ENCODE measurements at places on chromosomes 1 and 21.

- DNase-seq: no peak
Measured at GRCh38 chr1:113048064-113048463, 24.9 kb upstream of the LRIG2 start.

DNA sequence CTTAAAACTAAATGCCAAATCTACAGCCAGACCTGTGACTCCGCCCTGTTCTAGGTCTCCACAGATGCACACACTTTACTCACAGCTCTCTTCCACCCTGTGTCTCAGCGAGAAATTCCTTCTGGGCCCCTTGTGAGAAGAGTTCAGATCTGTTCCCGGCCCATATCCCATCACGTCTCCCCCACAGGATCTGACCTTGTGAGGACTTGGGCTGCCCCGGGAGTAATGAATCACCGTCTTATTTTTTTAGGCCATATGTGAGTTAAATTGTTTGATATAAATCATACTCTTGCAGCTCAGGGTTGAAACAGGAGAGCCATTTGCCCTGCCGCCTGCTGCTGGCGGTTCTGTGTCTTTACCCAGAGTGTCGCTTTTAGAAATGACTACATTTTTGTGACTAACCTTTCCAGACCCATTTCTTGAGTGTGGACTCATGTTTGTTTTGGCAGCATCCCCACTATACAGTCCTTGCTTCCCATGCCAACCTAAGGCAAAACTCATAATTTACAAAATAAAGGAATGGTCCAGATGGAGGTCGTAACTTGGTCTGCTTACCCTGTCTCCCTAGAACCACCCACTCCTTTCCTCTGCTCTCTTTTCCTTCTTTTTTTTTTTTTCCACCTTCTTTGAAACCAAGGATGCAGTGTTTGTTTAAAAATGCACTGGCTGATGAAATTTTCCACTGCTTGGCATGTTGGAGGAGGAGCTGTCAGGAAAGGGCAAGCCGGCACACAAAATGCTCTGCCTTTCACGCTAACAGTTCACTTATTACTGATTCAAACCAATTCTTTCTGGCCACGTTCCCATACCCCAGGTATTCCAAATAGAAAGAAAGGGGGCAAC is 98.0 kb upstream of the C1orf105 start:
- DNase-seq: no peak

DNA sequence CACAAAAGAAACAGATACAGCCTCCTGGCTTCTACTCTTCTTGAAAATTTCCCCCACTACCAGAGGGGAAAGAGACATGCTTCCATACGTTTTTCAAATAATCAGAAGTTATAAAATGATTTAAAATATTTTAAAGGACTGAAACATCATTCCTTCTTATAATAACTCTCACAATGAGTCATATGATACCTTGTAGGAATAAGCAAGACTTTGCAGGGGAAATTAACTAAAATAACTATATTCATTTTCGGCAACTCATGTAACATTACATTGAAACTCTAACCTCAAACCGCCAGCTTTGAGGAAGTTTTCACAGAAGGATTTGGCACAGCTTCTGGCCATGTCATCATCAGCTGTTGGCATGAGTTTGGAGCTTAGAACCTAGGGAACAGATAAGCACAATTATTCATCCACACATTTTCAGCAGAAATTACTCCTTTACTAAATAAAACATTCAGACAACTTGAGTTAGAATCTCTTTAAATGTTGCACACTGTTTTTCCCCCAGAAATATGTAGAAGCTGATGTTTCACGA is 85.9 kb downstream of the USP24 start:
- no peak for DNase-seq

- DNase-seq: no peak
Measured at GRCh38 chr1:213135572-213135971, 84.5 kb downstream of the RPS6KC1 start.

GRCh38 chr1:247961791-247962190 is 3.2 kb upstream of the OR2AK2 start:
- no peak for DNase-seq

- DNase-seq: no peak
Measured at GRCh38 chr1:50742523-50742922, 217.5 kb downstream of the FAF1 start.

GRCh38 chr1:3107201-3107600 is 38.2 kb downstream of the PRDM16 start:
- no peak for DNase-seq

DNA sequence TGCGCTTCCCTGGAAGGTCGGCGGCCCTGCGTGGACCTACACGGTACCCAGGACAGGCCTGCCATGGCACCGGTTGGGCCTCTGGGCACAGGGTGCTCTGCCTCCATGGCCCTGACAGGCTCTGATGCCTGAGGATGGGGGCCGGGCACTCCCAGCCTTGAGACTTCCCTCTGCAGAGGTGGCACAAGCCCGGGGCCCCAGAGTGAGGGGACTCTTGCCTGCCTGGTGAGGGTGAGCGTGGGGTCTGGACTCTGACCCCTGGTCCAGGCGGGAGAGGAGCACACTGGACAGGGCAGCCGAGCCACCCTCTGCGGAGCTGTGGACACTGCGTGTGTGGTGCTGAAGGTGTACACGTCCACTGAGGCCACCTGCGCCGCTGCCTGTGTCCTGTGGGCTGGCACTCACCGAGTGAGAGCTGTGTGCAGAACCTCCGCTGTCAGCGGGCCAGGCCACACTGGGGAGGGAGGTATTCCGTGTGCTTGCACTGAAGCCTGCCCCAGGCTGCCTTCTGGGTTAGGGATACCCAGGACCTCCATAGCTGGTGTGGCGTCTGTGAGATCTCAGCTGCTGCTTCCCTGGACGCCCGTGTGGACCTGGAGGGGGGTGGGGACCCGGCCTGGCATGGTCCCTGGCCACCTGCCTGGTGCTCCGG is 10.4 kb downstream of the SKI start:
- no peak for DNase-seq

DNA sequence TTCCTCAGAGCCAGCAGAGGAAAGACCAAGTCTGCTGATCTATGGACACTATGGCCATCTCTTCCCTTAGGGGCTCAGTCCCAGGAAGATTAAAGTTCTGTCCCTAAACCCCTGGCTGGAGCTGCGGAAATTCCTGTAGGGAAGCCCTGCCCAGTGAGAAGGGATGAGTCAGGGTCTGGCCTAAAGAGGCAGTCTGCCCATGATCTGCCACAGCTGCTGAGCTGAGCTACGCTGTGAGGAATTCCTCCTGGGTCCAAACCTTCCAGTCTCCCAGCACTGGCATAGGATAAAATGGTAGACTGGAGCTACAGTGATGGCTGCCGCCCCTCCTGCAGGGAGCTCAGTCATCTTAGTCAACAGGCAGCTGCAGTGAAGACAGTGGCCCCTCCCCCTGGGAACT is 213.7 kb downstream of the BRINP2 start:
- no peak for DNase-seq

DNA sequence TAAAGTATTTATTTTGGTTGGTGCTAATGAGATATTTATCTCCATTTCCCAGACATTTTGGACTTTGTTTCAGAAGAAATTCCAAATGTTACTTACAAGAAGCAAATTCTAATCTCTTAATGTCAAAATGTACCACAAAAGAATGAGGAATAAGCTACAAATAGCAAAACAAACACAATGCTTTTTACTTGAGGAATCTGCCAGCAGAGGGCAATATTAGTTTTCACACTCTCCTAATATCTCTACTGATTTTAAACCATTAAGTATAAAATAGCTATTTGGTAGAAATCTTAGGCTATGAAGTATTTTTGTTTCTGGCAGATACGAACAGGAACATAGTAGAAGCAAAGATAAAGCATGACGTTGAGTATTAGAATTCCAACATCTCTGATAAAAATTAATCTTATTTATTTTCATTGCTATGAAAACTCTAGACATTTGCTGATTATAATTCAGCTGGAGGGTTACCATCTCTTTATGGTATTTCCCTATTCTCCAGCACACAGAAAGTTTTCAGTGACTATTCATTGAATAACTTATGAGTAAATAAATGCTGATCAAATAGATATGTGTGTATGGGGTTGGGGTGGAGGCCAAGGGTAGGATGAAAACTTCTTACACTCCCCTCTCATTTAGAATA is 13.4 kb upstream of the HMCN1 start:
- no peak for DNase-seq

Measured in esophagus squamous epithelium (tissue), 5 donors.